NCI-H1694 (cell line): ENCODE measurements at places on chromosomes 2 and 18.

DNA sequence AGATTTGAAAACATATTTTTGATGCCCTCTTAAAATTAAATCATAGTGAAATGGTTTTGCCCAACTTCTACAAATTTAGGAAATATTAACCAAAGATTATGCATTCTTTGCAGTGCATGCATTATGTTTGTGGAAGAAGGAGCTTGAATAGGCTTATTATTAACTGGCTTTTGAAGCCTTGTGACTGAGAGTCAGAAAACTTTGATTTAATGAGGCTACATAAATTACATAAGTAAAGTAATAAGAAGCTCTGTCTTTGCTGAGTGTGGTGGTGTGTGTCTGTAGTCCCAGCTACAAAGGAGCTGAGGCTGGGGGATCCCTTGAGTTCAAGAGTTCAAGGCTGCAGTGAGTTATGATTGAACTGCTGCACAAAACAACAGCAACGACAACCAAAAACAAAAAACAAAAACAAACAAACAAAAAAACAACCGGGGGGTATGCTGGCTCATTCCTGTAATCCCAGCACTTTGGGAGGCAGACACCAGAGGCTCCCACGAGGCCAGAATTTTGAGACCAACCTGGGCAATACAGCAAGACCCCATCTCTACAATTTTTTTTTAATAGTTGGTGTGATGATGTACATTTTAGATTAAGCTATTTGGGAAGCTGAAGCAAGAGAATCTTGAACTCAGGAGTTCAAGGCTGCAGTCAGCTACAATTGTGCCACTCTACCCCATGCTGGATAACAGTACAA is 57.0 kb upstream of the LRRTM4 start:
- DNase-seq = no peak

DNA sequence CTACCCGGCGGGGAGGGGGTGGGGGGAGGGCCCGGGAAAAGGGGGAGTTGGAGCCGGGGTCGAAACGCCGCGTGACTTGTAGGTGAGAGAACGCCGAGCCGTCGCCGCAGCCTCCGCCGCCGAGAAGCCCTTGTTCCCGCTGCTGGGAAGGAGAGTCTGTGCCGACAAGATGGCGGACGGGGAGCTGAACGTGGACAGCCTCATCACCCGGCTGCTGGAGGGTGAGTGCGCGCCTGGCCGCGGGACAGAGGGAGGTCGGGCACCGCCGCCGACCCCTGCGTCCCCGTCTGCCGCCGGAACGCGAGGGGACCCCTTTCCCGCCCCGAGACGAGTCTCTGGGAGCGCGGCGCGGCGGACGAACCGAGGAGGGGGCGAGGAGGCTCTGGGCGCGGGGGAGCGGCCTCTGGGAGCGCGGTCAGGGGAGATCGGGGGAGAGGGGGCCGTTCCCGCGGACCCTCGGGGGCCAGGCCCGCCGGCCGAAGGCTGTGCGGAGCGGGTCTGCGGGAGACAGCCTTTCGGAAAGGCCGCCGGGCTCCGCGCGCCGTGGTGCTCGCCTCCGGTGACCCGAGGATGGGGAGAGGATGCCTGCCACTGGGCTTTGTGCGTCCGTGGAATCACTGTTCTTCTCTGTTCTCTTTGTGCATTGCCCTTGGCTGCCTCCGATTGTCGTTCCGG is 463 bp downstream of the PPP1CB start:
- no peak for DNase-seq

DNA sequence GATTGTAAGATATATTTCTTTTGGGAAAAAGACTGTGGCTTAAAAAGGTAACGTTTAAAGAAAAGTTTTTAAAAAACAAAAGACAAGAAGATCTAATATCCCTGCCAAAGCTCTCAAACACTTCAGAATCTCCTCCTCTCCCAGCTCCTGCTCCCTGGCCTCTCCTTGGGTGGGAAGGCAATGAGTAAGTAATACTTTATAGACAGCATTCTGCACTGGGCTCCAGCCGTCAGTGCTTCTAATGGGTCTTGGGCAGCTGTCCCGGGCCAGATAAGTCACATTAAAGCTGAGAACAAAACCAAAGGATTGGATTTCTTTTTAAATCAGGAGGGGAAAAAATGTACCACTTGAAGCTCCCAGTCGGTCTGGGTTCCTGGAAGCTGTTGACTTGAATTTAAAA is 133.7 kb downstream of the ALPK2 start:
- DNase-seq = no peak

GRCh38 chr2:147297820-147298219 is 547.0 kb upstream of the ACVR2A start:
- DNase-seq = no peak

DNA sequence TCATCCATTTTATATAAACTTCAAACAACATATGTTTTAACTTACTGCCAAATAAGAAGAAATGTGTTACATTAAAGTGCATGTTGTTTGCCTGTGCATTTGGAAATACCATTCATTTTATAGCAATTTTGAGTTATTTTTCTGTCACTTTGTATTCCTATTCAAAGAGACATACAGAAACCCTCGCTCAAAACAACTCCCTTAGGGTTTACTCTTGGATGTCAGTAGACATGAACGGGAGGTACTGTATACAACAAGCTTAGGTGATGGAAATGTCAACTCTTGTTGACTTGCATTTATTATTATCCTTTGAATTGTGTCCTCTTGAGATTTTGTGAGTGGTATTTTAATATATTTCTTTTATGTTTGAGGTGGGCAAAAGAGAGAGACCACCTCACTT is 132.3 kb downstream of the CAMKMT start:
- no peak for DNase-seq

DNA sequence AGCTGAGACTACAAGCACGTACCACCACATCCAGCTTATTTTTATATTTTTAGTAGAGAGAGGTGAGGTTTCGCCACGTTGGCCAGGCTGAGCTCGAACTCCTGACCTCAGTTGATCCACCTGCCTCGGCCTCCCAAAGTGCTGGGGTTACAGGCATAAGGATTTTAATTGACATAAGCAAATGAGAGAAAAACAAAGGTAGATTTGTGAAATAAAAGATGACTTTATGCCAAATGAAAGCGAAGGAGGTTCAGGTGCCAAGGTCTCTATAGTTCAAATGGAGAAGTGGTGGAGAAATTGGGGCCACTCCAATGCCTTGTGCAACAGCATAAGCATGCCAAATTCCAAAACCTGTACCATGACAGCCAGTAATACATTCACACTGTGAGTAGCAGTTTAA is 180.6 kb downstream of the MREG start:
- DNase-seq = no peak

DNA sequence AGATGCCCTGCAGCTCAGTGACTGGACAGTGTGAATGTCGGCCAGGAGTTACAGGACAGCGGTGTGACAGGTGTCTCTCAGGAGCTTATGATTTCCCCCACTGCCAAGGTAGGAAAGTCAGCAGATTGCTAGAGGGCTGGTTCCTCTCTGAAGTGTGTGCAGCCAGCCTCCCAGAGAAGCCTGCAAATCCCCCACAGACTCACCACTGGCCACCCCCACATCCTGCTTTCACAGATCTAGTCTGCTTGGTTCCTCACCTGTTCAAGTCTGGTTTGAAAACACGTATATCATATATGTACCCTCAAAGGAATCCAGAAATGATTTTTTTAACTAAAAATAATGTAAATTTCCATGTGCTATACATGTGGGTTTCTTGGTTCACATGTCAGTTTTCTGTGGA is 121.1 kb downstream of the LAMA3 start:
- DNase-seq = no peak
